SIG-M5 (cell line): ENCODE measurements at places on chromosomes 13 and 19.

DNA sequence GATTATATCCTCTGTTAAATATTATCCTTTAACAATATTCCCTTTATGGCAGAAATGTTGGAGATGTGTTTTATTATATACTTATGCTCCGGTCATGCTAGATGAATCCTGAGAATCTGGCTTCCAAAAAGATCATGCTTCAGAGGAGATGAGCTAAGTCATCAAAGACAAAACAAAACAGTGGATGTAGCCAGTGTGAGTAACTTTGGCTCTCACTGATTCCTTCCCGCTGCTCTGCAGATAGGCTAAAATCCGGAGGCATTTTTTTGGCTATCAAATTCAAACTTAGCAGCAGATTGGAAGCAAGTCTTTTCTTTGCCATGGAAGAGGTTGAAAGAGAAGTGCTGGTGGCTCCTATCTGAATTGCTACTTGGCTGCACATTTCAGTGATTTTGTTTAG lies 295.9 kb downstream of the GPC6 start:
- no peak for DNase-seq

- peak; percentile 93 for DNase-seq
These were observed 3.5 kb downstream of the RASA3 start for GRCh38 chr13:114128624-114129522.

DNA sequence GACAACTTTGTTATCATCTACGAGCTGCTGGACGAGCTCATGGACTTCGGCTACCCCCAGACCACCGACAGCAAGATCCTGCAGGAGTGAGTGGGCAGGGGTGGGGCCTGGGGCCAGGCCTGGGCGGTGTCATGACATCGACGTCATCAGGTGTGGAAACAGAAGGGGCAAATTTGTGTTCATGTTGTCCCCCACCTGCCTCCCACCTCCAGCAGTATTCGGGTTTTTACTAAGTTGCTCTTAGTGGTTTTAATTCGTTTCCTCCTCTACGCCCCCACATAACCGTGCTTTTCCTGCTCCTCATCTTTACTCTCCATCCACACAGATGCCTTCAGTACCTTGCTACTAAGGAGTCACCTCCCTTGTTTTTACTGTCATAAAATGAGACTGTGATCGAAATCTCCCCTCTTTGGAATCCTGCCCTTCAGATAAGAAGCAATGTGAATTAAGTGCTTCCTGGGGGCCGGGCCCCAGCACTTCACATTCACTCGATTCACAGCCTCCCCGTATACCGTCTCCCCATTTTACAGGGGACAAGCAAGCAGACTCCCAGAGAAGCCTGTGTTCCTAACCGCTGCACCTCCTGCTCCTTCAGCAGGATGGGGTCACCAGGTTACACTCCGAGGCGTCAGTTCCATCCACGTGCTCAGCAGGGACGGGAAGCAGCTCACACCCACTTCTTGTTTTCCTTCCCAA lies 10.5 kb downstream of the AP1M1 start:
- DNase-seq = no peak

- DNase-seq = no peak
These were observed 4.3 kb upstream of the ZNF17 start for GRCh38 chr19:57406516-57407123.

DNA sequence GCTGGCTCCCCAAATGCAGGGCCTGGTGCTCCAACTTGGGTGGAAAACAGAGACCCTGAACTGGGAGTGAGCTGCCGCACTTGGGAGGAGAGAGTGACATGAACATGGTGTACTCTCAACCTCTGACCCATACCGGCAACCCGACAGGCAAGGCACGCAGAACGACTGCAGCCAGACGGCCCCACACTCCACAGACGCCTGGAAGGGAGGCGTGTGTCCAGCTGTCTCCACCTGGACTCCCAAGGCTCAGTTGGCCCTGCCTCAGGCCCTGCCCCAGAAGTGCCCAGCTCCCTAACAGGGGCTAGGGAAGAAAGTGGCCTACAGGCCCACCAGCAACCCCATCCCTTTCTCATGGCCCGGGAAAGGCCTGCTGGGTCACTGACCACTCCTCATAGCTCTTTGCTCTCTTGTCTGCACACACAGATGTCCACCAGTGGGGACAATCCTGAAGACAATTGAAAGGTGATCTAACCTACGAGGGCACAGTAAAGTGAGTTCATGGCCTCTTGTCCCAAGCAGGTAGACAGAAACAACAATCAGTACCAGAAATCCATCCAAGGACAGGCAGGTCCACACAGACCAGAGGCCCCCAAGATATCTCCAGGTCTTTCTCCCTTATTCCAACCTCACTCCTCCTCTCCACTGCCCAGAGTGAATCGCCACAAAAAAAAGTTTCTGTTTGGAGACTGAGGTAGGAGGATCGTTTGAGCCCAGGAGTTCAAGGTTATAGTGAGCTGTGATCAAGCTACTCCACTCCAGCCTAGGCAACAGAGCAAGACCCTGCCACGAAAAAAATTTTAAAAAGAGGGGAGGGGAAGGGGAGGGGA lies 28.2 kb downstream of the ELL start:
- DNase-seq = no peak

- DNase-seq = no peak
These were observed 746 bp downstream of the RAB3D start for GRCh38 chr19:11338569-11339253.
